ENCODE measurements at places on chromosomes 1 and 21.
A peak's percentile ranks its signal among the peaks of the same experiment; 100 is the strongest.

DNA sequence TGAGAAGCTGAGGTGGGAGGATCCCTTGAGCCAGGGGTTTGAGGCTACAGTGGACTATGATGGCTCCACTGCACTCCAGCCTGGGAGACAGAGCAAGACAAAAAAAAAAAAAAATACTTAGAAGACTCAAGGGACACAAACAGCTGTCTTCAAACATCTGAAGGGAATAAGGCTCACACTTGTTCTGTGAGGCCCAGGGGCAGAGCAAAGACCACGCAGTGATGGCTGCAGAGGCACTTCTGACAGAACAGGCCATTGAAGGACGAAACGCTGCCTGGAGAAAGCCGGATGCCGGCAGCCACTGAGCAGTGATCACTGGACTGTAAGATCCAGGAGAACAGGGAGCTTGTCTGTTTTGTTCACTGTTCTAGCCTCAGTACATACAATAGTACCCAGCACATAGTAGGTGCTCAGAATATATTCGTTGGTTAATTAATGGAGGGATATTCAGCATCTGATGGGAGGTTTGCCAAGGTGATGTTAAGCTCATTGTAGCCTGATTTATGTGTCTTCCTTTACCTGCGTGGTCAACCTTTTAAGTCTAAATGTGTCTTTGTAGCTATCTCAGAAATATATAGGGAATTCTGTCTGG, 12.1 kb upstream of the NDC1 start:
- DNase-seq: no peak

DNA sequence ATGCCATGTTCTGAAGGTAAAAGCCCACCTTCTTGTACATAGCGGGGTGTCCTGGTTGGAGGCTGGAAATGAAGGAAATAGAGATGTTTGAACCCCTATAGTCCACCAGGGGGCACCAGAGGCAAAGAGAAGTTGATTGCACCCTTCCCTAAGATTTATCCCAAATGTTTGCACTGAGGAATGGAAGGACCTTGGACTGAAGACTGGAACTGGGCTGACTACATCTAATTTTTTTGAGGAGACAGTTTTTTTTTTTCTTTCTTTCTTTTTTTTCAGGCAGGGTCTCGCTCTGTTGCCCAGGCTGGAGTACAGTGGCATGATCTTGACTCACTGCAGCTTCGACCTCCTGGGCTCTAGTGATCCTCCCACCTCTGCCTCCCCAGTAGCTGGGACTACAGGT, 55.3 kb upstream of the EIF4G3 start:
- peak; percentile 54 for DNase-seq

- DNase-seq: no peak
These were observed 124.7 kb downstream of the PCBP3 start for GRCh38 chr21:45768011-45768739.

GRCh38 chr1:159274631-159275030, 27.5 kb upstream of the FCER1A start:
- no peak for DNase-seq

DNA sequence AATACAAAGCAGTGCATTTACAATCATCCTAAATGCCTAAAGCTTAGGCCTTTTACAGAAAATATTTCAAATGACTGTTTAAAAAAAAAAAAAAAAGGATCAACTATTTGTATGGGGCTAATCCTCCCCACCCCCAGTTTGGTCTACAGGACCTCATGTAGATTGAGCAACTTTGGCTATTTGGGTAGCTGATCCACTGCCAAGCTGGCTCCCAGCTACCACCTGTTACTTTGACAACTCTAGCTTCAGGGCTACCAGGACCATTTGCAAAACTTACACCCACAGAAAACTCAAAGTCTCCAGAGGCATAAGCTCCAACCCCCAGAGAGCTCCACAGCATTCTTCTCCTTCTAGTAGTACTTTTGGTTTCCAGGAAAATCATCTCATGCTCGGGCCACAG, 29.4 kb downstream of the JAK1 start:
- DNase-seq: no peak

DNA sequence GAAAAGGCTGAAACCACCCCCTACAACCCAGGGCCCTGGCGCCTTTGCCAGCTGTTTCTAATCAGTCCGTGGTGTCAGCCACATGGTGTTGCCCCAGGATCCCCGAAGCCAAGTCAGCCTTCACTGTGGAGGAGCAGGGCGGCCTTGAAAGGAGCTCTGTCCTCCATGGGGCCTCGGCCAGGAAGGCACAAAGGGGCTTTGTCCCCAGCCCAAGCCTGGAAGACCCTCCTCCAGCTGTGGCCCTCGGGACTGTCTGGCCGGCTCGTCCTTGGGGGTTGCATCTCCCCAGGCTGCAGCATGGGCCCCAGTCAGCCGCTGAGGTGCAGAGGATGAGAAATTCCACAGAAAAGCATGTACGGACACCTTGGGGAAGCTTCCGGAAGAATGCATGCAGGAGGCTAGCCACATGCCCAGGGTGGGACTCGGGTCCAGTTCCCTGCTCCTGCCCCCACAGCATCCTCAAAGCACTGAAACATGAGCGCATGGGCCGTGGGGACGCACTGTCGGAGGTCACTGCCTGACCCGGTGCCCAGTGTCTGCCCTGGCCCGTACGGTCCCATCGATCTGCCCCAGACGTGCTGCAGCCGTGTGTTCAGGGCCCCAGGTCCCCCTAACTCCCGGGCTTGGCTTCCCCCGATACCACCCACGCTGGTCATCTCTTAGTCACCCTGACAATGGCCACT, 38.6 kb upstream of the POFUT2 start:
- DNase-seq: no peak

- DNase-seq: no peak
These were observed 30.1 kb upstream of the PTGFRN start for GRCh38 chr1:116879478-116880133.

- no peak for DNase-seq
These were observed 1176.4 kb downstream of the BRINP3 start for GRCh38 chr1:189301235-189301634.

DNA sequence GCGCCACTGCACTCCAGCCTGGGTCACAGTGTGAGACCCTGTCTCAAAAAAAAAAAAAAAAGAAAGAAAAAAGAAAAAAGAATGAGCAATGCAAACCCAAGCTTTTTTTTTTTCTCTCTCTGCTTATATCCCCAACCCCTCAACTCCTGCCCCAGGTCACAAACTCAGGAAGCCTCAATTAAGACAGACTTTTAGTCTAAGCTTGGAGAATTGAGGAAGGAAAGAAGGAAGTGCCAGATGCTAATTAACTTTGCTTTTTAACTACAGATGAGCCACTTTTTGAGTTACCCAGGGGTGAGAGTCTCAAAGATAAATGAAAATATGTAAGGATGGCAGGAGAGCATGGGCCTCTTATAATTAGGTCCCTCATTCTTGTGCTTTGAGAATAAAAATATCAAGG, 33.3 kb downstream of the PIK3CD start:
- no peak for DNase-seq

DNA sequence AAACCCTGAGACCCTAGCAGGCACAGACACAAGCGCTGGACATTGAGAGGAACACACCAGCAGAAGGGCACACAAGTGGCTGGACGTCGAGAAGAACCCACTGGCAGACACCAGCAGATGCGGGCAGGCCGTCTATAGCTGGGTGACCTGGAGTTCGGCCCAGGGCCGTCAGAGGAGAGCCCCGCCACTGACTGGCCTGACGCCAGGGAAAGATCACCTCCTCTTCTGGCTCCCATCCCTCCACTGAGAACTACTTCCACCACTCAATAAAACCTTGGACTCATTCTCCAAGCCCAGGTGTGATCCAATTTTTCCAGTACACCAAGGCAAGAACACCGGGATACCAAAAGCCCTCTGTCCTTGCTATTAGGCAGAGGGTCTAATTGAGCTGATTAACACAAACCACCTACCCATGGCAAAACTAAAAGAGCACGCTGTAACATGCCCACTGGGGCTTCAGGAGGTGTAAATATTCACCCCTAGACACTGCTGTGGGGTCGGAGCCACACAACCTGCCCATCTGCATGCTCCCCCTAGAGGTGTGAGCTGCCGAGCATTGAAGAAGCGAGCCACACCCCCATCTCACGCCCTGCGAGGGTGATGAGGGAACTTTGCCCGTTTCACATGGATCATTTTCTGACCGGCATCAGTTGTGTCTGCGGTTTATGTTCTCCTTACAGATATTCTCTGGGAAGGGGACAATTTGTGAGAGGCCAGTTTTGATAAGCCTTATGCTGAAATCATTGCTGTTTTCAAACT, 104.8 kb downstream of the HLX start:
- no peak for DNase-seq

DNA sequence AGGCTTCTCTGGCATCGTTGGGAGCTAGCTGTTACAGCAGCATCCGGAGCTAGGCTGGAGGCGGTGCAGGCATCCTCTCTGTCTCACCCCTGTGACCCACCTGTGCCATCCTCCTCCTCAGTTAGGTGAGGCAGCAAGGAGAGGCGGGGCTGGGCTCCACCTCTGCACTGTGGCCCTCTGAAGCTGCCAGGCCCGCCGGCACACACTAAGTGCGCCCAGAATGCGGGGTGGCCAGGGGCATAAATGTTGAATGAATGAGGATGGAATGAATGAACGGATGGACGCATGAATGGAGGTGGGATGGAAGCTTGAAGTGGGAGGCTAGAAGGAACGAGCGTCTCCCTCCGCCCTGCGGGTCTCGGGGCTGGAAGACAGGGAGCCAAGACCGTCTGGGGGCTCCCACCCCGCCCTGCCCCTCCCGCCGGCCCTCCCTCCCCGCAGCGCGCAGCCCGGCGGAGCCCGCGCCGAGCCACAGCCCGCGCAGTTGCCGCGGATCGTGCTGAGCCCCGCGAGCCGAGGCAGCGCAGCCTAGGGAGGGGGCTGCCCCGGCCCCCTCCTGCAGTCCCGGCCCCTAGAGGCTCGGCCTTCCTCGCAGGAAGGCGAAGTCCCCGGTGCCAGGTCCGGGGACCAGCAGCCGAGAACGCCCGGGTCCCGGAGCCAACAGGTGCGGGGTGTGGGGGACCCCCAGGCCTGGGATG, at the start of gene HCRTR1:
Gene HCRTR1 (plus strand): TSS at position 472 of the 698 bp plus-strand sequence. CDS start 1,504 bp downstream, outside the sequence.
- DNase-seq: no peak

DNA sequence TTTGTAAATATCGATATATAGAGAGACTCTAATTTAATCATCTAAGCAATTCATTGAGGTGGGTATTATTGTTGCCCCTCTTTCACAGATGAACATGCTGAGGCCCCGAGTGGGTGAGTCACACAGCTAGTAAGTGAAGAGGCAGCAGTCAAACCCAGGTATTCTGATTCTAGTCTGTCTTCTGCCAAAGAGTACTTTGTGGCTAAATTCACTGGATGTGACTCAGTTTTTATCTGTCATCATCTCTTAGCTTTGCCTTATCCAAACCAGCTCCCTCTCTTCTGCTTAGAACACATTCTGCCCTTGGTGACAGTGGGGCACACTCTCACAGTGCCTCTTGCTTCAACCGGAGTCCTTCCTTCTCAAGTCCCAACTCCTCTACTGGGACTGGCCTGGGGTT, 11.5 kb downstream of the FCRL5 start:
- DNase-seq: no peak

DNA sequence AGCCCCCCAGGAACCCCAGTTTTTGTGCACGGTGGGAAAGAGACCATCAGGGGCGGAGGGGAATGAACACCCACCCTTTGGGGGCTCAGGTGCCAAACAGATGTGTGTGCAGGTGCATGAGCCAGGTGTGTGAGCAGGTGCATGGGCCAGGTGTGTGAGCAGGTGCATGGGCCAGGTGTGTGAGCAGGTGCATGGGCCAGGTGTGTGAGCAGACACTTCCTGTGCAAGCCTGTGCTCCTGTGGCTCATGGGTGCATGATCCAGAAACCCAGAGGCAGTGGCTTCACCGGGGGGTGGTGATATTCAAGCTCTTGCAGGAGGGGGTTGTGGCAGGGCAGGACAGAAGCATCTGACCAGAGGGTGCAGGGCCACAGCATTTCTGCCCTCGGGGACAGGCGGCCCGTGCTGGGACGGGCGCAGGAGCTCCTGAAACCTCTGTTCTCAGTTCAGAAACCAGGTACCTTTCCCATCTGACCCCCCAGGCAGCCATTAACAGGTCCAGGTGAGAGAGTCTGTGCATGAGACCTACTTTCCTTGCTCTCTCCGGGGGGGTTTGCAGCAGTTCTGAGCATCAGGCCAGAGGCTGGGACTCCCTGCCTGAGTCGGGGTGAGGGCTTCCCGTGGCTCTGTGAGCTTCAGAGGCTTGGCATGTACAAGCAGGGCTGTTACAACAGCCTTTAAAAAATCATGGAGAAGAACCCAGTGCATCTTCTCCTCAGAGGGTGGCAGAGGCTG, 29.1 kb downstream of the COL18A1 start:
- DNase-seq: no peak

- DNase-seq: no peak
These were observed 114.7 kb downstream of the PCNX2 start for GRCh38 chr1:233180641-233181364.

GRCh38 chr1:224047538-224047937, 66.4 kb upstream of the FBXO28 start:
- no peak for DNase-seq

GRCh38 chr1:43509740-43510375, 20.8 kb upstream of the PTPRF start:
- no peak for DNase-seq

DNA sequence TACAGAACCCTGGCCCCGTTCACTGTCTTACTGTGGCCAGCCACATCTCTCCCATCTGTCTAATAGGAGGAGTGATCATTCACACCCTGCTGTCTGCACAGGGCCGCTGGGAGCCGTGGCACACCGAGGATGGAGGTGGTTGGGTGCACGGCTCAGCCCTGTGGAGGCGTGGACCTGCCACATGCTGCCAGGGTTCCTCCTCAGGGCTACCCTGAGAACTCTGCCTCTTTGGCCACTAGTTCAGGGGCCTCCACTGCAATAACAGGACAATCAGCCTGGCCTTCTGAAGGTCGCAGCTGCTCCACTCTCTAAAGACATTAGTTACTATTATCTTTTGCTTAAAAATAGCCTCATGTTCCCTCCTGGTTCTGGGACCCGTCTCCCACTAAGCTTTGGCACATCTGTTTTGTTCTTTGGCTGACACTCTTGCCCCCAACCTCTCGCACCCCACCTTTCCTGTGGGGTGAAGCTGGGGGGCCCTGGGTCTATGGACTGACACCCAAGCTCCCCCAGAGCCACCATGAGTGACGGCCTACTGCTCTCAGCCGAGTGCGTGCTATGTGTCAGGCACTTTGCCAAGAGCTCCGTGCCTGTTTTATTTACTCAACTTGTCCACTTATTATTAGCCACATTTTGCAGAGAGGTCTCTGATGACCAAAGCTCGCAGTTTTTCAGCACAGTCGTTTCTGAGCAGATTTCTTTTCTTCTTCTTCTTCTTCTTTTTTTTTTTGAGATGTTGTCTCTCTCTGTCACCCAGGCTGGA, 66.3 kb downstream of the ARHGEF10L start:
- DNase-seq: no peak

- no peak for DNase-seq
These were observed 21.9 kb downstream of the HEYL start for GRCh38 chr1:39617488-39618049.

DNA sequence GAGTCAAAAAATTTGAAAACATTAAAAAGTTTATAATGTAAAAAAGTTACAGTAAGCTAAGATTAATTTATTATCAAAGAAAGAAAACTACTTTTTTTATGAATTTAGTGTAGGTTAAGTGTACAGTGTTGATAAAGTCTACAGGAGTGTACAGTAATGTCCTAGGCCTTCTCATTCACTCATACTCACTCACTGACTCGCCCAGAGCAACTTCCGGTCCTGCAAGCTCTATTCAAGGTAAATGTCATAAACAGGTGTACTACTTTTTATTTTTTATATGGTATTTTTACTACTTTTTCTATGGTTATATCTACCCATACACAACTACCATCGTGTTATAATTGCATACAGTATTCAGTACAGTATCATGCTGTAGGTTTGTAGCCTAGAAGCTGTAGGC, 49.6 kb downstream of the TBX19 start:
- no peak for DNase-seq

GRCh38 chr1:150280138-150280707, 2.1 kb upstream of the CIART start:
- no peak for DNase-seq

GRCh38 chr1:199551967-199552565, 475.4 kb upstream of the NR5A2 start:
- peak; percentile 65 for DNase-seq
